GM12891 (cell line): ENCODE measurements at places on chromosomes 7 and 10.

DNA sequence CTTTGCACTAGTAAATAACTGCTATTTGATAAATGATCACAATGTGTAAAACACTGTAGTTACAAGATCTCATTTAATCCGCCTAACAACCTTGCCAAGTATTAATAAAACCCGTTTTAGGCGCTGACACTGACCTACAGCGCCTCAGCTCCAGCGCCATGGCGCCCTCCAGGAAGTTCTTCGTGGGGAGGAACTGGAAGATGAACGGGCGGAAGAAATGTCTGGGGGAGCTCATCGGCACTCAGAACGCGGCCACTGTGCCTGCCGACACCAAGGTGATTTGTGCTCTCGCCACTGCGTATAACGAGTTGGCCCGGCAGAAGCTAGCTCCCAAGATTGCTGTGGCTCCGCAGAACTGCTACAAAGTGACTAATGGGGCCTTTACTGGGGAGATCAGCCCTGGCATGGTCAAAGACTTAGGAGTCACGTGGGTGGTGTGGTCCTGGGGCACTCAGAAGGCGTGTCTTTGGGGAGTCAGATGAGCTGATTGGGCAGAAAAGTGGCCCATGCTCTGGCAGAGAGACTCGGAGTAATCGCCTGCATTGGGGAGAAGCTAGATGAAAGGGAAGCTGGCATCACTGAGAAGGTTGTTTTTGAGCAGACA, 1.1 kb upstream of the TNPO3 start:
- no peak for DNase-seq

GRCh38 chr10:119344381-119344780, 137.0 kb downstream of the GRK5 start:
- DNase-seq: no peak

- DNase-seq: peak; percentile 44
These were observed 20.0 kb downstream of the KCNK18 start for GRCh38 chr10:117217196-117217761.

GRCh38 chr7:21939136-21939857, 6.4 kb downstream of the CDCA7L start:
- DNase-seq: no peak

DNA sequence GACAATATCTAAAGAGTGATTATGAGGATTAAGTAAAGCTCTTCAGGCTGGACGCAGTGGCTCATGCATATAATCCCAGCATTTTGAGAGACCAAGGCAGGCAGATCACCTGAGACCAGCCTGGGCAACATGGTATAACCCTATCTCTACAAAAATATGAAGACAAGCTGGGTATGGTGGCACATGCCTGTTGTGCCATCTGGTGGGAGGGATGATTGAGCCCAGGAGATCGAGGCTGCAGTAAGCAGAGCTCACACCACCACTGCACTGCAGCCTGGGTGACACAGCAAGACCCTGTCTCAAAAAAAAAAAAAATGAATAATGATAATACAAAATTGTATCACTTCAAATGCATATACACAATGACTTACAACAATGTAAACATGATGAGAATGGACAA, 195.6 kb upstream of the AUTS2 start:
- no peak for DNase-seq

GRCh38 chr10:119203006-119203405, 4.4 kb upstream of the GRK5 start:
- DNase-seq: no peak

DNA sequence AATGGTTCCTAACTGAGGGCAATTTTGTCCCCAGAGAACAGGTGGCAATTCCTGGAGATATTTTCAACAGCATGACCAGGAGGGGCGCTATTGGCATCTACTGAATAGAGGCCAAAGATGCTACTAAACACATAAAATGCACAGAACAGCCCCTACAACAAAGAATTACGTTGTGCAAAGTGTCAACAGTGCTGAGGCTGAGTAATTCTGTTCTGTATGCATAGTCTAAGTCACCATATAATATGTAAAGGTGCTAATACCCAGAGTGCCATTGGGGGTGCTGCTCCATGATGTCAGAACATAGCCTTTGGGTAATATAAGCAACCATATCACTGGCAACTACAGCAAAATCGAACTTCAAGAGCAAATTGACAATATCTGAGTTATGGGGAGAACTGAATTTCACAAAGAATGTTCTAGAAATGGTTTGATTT, 213.3 kb upstream of the PHYHIPL start:
- no peak for DNase-seq

- no peak for DNase-seq
These were observed 12.7 kb downstream of the CNTNAP2 start for GRCh38 chr7:146129296-146129695.

DNA sequence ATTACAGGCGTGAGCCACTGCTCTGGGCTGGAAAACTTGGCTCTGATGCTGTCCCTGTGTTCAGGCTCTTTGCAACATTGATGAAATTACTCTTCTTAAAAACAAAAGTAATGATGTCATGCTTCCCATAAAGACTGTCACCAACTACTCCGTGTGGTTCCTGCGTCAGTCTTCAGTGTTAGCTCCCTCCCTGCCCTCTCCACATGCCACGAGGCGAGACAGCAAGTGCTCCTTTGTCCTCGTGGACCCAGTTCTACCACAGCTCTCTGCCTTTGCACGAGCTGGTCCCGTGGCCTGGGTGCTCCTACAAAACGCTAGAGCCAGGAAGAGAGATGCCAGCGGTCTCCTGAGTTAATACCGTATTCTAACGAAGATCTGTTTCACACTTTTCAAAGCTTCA, 194.5 kb downstream of the SDK1 start:
- no peak for DNase-seq

DNA sequence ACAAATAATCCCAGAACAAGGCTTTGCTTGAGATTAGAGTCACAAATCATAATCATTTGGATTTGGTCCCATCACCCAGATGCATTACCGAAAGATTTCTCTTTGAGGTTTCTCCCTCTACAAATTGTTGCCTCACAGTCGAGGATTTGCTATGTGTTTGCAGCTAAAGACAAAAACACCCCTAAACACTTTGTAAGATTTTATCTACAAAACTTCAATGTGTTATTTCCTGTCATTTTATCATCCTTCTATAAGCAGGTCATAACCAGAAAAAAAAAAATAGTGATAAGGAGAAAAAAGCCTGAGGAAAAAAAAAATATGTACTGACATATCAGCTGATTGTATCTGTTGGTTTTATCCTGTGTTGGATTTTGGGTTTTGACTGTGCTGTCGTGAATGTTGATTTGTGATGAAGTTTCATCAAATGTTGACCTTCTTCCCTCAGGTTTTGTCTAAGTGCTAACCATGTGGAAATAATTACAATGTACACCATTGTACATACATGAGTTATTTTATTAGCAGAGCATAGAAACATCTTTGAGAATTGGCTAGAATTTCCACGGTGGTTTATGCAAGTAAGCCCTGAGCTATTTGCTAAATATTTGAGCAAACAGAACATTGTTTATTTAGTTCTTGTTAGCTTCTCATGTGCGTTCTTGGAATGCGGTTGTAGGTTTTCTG, 274.4 kb downstream of the NEBL start:
- no peak for DNase-seq

GRCh38 chr7:82598958-82599357, 155.4 kb upstream of the CACNA2D1 start:
- no peak for DNase-seq

GRCh38 chr10:55274367-55274766, 473.3 kb upstream of the PCDH15 start:
- no peak for DNase-seq

GRCh38 chr10:42836096-42836495, 53.5 kb downstream of the BMS1 start:
- DNase-seq: no peak

- no peak for DNase-seq
These were observed 52.5 kb downstream of the ADCYAP1R1 start for GRCh38 chr7:31104361-31105255.

- no peak for DNase-seq
These were observed 5.4 kb upstream of the YWHAG start for GRCh38 chr7:76364198-76364584.

DNA sequence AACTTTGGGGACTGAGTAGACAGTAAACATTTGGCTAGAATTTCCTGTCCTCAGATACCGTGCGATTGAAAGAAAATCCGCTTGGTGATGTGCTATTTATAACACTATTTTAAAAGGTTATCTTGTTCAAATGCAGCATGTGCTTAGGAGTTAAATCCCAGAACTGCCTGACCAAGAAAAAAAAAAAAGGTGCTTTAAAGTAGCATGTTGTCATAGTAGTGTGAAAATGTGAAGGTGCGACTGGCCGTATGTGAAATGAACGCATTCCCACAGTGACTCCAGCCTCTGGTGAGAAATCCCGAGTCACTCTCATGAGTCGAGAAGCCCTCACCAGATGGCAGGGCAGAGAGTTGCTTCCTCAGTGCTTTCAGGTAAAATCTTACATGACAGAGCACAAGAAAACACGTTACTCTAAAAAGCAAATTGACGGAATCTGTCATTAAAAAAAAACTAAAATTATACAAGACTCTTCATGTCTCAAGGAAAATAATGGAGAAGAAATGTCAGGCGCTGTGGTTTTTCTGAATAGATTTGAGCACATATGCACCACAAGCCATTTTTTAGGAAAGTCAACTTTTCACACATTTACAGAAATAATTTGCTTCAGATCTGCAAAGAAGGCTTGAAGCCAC, 18.4 kb upstream of the KLF6 start:
- DNase-seq: no peak

DNA sequence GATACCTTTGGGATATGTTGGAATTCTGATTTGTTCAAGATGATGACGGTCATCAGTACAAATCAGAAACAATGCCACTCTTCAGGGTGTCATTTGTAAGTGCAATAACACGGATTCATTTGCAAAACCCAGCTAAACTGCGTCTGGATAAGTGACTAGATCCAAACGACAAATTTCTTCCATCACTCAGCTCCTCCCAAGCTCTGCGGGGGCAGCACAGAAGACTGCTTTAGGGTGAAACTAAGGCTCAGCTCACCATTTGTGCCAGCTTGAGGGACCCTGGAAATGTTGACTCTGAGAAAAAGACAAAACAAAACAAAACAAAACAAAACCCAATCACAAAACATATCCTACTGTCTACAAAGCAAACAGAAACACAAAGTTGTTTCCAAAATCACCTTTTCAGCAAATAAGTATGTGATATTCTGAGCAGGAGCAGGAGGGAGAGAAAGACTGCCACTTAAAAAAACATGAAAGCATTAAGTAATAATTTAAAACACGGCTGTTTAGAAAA, 8.0 kb downstream of the EVX1 start:
- no peak for DNase-seq

- DNase-seq: peak; percentile 98
These were observed at the start of gene ATP6V0E2 for GRCh38 chr7:149873074-149873969. TSS of gene ATP6V0E2 (plus strand) at chr7:149873969. CDS start at chr7:149874066, 97 bp downstream.

DNA sequence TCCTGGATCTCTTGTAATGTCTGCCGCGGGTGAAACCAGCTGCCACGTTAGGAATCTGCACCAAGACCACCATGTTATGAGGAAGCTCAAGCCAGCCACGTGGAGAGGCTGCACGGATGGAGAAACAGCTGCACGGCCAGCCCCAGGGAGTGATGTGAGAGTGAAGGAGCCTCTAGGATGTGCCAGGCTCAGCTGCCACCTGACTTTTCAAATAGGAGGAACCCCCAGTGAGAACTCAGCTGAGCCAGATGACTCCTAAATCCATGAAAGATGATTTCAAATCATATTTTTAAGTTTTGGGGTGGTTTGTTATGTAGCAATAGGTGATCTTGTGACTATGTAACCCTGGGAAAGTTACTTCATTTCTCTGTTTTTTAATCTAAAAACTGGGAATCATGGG, 71.7 kb downstream of the PRKAG2 start:
- no peak for DNase-seq

- no peak for DNase-seq
These were observed 212.2 kb downstream of the CHRM2 start for GRCh38 chr7:137080516-137081203.

DNA sequence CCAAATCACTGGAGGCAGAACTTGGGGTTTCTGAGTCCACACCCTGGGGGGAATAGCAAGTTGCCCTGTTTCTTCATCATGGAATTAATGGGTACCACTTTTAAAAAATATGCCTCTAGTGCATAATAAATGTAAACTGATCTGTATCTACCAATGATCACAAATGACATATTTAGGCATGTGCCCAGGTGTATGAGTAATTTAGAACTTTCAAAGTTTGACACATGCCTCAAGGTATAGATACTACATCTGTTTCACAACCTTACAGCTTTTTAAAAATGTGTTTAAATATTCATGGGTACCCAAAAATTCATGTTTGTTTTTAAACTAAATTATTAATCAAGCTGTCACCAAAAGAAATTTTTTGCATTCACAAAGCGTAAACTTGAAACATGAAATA, 226.0 kb downstream of the KIAA1217 start:
- DNase-seq: no peak

GRCh38 chr7:95389516-95389915, 6.7 kb downstream of the PON3 start:
- no peak for DNase-seq

DNA sequence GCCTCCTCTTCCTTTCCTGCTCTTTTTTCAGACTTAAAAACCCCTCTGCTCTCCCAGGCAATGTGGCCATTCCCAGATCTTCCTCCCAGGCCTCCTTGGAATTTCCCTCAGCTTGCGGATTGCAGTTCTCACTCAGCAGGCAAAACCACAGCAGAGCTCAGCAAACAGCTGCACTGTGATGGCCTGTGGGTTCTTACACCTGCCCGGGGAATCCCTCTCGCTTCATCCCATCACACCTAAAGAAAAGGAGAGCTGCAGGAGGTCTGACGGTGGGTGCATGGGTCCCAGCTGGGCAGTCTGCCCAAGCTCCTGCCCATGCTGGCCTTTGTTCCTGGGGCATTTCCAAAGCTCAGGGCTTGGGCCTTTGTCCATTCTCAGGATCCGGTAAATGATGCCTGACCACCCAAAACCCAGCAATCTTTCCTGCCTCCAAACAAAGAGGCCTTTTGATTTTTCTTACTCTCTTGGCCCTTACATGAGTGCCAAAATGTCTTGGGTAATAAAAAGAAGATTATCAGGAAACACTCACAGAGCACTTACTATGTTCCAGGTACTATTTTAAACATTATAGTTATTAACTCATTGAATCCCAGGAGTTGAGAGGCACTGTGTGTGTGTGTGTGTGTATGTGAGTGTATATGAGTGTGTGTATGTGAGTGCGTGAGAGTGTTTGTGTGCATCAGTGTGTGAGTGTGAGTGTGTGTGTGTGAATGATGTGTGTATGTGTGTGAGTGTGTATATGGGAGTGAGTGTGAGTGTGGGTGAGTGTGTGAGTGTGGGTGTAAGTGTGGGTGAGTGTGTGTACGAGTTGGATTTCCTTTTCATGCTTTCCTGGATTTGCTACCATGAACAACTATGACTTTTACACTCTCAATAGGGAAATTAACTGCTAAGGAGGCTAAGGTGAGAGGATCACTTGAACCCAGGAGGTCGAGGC, 64.5 kb upstream of the PODXL start:
- DNase-seq: no peak
